Suppressor macrophage (primary cell): ENCODE measurements at places on chromosomes 7 and 10.

GRCh38 chr10:52961323-52961722, 188.7 kb upstream of the MBL2 start:
- no peak for DNase-seq

GRCh38 chr10:680745-681144, 8.7 kb downstream of the DIP2C start:
- no peak for DNase-seq

- DNase-seq: no peak
These were observed 292.4 kb downstream of the ZWINT start for GRCh38 chr10:56068473-56069263.

DNA sequence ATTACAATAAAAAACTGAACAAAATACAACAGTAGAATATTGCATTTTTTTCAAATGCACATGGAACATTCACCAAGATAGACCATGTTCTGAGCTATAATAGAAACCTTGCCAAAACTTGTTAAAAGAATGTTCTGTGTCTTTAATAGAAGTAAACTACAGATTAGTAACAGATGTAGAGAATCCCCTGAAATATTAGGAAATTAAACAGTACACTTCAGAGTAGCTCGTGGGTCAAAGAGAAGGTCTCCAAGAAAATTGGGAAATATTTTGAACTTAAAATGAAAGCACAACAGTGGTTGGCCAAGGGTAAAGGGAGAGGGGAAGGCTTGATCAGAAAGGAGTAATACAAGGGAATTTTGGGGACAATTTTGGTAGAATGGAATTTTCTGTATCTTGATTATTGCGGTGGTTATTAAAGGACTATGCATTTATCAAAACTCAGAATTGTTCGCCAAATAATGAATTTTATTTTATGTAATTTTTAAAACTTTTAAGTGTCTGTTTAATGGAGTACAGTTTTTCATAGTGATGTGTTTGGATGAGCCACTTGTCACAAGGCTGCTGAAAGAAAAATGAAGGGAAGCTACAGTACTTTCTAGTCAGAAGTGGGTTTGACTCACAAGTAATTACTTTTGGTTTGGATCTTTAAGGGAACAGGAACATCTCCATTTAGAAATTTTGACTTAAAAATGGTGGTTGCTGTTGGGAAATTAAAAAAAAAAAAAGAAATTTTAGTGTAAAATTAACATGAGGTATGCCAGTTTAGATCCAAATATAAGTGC, 10.2 kb downstream of the PLEKHA8 start:
- no peak for DNase-seq

- DNase-seq: no peak
These were observed 9.5 kb downstream of the GLI3 start for GRCh38 chr7:42227541-42227935.
